ENCODE measurements at places on chromosomes 1 and 21.

DNA sequence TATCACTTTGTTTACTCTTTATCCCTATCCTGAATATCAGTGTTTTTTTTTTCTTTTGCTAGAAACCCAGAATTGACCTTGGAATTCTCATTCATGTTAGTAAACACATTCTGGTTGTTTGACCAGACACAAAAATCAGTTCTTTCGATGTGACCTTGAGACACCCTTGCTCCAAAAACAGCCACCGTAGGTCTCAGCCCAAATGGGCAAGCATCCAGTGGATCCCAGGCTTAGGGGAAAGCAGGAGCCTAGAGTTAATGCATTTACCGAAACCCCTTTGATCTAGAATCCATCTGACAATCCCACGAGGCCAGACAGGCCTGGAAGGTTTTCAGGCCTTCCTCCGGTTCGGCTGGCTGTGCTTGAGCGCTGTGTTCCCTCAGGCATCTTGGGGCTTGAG, 47.6 kb downstream of the IRF2BP2 start:
- H3K36me3 ChIP-seq: no peaks in the 10 kb centered on the region
- no peaks in the 10 kb centered on the region for H3K27me3 ChIP-seq
- no peak for DNase-seq

- no peak for DNase-seq
- peaks cover 4% of the 10 kb centered on the region for H3K4me1 ChIP-seq
- no peak overlapping the region for H3K27ac ChIP-seq
- no peaks in the 10 kb centered on the region for H3K27me3 ChIP-seq
- no peaks in the 10 kb centered on the region for H3K36me3 ChIP-seq
- H3K4me3 ChIP-seq: no peak overlapping the region
Observed at GRCh38 chr1:109661391-109661790, 5.5 kb downstream of the GSTM4 start.

GRCh38 chr21:36473203-36473602, 6.7 kb downstream of the CLDN14 start:
- H3K27ac ChIP-seq: no peak overlapping the region
- no peak overlapping the region for H3K4me3 ChIP-seq
- H3K27me3 ChIP-seq: no peaks in the 10 kb centered on the region

- DNase-seq: no peak
- no peaks in the 10 kb centered on the region for H3K27me3 ChIP-seq
- no peak overlapping the region for H3K4me3 ChIP-seq
- no peak overlapping the region for H3K27ac ChIP-seq
Observed at GRCh38 chr1:233390842-233391737, 63.6 kb downstream of the MAP3K21 start.

DNA sequence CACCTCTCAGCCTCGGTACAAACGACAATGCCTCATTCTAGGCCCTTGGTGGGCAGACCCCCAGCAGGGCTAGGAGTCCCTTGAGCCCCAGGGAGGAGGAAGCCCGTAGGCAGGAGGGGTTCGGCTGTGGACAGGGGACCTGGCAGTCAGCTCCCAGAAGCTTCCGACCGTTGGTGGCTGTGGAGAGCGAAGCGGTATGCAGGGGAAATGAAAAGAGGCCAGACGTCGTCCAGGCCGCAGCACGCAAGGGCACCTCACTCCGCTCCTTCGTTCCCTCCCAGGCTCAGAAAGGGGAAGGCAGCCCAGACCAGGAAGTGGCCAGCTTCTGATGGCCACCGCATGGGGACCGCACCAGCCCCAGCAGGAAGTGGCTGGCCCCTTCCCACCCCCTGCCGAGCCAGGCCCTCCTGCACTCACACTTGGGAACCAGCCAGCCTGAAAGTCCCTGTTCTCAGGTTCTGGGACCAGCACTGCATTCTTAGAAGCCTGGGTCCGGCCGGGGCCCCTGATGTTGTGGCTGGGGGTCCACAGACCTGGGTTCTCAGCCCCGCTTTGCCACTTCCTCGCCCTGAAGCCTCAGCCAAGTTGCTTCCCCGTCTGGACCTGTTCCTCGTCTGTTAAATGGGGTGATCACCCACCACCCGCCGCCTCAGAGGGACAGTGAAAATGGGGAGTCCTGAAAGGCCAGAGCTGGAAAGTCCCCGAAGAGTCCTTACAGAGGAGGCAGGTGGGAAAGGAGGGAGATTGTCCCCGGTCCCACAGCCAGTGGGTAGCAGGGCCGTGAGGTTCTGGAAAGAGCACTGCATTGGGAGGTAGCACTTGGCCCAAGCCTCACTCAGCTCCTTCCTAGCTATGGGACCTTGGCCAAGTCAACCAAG, 104.0 kb upstream of the RUNX3 start:
- no peak overlapping the region for H3K27ac ChIP-seq
- no peaks in the 10 kb centered on the region for H3K27me3 ChIP-seq
- H3K4me1 ChIP-seq: no peaks in the 10 kb centered on the region
- no peaks in the 10 kb centered on the region for H3K36me3 ChIP-seq

GRCh38 chr1:43313771-43314170, 13.0 kb downstream of the TIE1 start:
- H3K27me3 ChIP-seq: no peaks in the 10 kb centered on the region
- H3K4me3 ChIP-seq: no peak overlapping the region
- H3K36me3 ChIP-seq: no peaks in the 10 kb centered on the region
- no peak overlapping the region for H3K27ac ChIP-seq

- H3K36me3 ChIP-seq: no peaks in the 10 kb centered on the region
- no peaks in the 10 kb centered on the region for H3K4me1 ChIP-seq
- H3K27me3 ChIP-seq: no peaks in the 10 kb centered on the region
Observed at GRCh38 chr1:182589520-182589919, 464 bp upstream of the RNASEL start.
